ENCODE measurements at places on chromosomes 12 and 14.

DNA sequence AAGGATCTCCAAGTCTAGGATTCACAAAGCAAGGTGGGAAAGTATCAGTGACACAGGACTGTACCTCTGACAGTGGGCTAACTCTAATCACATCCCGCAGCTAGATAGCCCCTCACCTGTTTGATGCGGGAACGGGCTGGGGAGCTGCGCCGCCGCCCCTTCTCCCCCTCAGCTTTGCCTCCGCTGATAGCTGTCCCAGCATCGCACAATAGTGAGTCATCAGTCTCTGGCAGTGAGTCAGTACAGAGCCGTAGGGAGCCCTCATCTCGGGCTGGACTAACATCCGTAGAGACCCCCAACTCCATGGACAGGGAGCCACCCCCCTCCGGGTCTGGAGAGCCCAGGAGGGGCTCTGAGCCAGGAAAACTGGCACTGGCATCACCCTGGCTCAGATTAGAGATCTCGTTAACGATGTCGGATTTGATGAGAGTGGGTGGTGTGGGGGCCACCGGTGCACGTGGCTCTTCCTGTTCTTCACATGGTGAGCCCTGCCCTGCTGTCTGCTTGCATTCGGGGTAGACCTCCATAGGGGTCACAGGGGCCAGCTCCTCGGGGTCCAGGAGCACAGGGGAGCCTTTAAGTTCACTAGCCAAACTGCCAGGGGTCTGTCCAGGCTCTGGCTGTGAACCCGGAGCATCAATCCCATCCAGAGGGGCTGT, 10.9 kb downstream of the KMT2D start:
- H3K27ac ChIP-seq: no peak overlapping the region
- H3K4me1 ChIP-seq: no peaks in the 10 kb centered on the region
- no peak for DNase-seq
- H3K27me3 ChIP-seq: no peaks in the 10 kb centered on the region
- H3K36me3 ChIP-seq: peaks cover 70% of the 10 kb centered on the region

- H3K36me3 ChIP-seq: peaks cover 49% of the 10 kb centered on the region
- no peaks in the 10 kb centered on the region for H3K4me1 ChIP-seq
- no peaks in the 10 kb centered on the region for H3K27me3 ChIP-seq
- H3K4me3 ChIP-seq: no peak overlapping the region
- H3K27ac ChIP-seq: no peak overlapping the region
Measured at GRCh38 chr14:64522591-64523355, 17.8 kb upstream of the HSPA2 start.

GRCh38 chr12:52007158-52007921, 594 bp downstream of the TAMALIN start:
- peaks cover 85% of the 10 kb centered on the region for H3K4me1 ChIP-seq
- peak overlapping the region; percentile 54 for H3K4me3 ChIP-seq
- peaks cover 15% of the 10 kb centered on the region for H3K36me3 ChIP-seq
- H3K27ac ChIP-seq: peak overlapping the region; percentile 96
- peaks cover 5% of the 10 kb centered on the region for H3K27me3 ChIP-seq
- no peak for DNase-seq

DNA sequence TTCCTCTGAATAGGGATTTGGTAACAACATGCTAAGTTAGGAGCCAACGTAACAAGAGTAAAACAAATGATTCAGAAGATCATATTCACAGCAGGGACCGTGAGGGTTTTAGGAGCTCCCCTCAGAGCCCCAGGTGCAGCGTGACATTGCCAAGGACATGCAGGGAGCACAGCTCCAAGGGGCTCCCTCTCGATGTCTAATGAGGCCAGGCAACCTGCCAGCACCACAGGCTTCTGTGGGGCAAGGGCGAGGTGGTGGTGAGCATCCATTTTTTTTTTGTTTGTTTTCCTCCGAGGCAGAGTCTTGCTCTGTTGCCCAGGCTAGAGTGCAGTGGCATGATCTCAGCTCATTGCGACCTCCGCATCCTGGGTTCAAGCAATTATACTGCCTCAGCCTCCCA, 95.1 kb upstream of the PTPRB start:
- no peak overlapping the region for H3K27ac ChIP-seq
- H3K36me3 ChIP-seq: no peaks in the 10 kb centered on the region
- H3K4me3 ChIP-seq: no peak overlapping the region

- H3K27me3 ChIP-seq: no peaks in the 10 kb centered on the region
- no peak overlapping the region for H3K4me3 ChIP-seq
- H3K27ac ChIP-seq: no peak overlapping the region
Measured at GRCh38 chr12:2826721-2827515, 7.9 kb downstream of the NRIP2 start.

- H3K4me3 ChIP-seq: no peak overlapping the region
- H3K27ac ChIP-seq: no peak overlapping the region
- no peak for DNase-seq
- no peaks in the 10 kb centered on the region for H3K27me3 ChIP-seq
- H3K36me3 ChIP-seq: peaks cover 13% of the 10 kb centered on the region
Measured at GRCh38 chr12:117155278-117156060, 34.8 kb downstream of the FBXO21 start.

DNA sequence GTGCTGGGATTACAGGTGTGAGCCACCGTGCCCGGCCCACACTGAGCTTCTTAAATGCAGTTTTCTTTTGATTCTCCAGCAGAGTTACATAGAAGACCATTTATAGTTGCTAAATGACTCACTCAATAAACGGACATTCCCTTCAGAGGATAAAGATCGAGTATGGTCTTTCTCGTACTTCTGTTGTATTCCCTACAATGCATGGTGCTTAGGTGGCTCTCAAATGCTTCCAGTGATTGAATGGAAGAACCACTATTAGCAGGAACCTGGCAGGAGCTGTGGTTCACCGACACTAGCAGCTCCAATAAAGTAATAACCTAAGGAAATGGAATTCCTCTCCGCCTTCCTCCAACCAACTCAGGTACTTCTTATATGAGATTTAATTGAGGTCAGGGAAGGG, 3.9 kb upstream of the GPRC5A start:
- no peak overlapping the region for H3K4me3 ChIP-seq
- no peaks in the 10 kb centered on the region for H3K27me3 ChIP-seq
- no peak for DNase-seq
- H3K36me3 ChIP-seq: no peaks in the 10 kb centered on the region

DNA sequence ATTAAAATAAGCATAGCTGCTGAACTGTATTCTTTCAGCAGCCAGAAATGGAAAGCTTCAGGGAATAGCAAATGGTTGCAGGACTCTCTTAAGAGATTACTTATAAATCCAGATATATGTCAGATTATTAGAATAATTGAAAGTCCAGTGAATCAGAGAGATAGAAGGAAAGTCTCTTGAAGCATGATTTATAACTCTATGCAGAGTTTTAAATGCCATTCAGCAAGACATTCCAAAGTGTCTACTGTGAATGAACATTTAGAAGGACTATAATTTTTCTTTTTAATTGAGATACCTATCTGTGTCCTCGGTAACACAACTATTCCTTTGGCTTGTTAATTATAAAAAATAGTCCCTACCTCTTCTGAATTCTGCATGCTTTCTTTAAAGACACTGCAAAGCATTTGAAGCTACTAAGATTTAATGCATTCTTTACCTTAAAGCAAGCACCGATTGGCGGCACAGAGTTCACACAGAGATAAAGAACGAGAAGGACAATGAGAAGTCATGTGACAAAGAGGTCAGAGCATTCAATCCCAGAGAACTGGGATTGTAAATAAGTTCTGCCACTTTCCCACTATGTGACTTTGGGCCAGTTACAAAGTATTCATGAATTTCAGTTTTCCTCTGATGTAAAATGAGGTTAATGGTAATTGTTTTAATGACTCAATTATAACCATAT, 371.0 kb upstream of the ATP2B1 start:
- no peaks in the 10 kb centered on the region for H3K36me3 ChIP-seq
- H3K4me1 ChIP-seq: no peaks in the 10 kb centered on the region
- no peak overlapping the region for H3K4me3 ChIP-seq
- DNase-seq: no peak
- no peaks in the 10 kb centered on the region for H3K27me3 ChIP-seq
- no peak overlapping the region for H3K27ac ChIP-seq

DNA sequence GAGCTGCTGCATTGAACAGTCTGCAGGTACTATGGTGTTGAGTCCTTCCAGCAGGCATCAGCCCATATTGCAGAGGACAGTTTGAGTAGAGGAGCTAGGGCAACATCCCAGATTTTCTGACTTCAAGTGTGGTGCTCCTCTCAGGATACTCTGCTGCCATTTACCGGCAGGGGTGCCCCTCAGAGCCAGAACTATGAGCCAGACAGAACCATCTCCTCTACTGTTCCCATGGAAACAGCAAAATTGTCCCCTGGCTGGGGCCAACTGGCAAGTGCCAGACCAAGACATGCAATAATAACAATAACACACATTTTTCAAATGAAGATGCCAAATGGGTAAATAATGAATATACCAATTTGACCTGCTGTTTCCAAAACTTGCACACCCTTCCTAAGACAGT, 102.9 kb downstream of the ADCK1 start:
- H3K36me3 ChIP-seq: peaks cover 26% of the 10 kb centered on the region
- DNase-seq: no peak
- H3K27me3 ChIP-seq: no peaks in the 10 kb centered on the region
- H3K4me1 ChIP-seq: no peaks in the 10 kb centered on the region
- no peak overlapping the region for H3K4me3 ChIP-seq

Data from esophagus squamous epithelium (tissue), 5 donors.